ENCODE measurements at places on chromosomes 11 and 22.

GRCh38 chr11:72582206-72583176 is 91.7 kb downstream of the PDE2A start:
- no peak for DNase-seq

GRCh38 chr22:42282943-42283277 is 12.5 kb upstream of the TCF20 start:
- DNase-seq, result no peak

- DNase-seq, result no peak
These were observed 39.0 kb downstream of the SLC22A12 start for GRCh38 chr11:64629796-64630562.

DNA sequence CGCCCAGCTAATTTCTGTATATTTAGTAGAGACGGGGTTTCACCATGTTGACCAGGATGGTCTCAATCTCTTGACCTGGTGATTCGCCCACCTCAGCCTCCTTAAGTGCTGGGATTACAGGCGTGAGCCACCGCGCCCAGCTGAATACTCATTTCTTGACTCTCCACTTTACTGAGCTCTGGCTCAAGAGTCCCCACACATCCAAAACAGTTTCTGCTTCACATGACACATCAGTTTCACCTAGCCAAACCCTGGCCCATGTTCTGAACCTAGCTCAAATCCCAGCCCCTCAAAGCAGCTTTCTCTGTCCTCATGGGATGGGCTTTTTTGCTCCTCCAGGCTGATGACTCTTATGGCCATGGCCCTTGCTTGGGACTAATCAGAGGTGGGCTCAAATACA is 9.8 kb downstream of the HYOU1 start:
- DNase-seq, result no peak

DNA sequence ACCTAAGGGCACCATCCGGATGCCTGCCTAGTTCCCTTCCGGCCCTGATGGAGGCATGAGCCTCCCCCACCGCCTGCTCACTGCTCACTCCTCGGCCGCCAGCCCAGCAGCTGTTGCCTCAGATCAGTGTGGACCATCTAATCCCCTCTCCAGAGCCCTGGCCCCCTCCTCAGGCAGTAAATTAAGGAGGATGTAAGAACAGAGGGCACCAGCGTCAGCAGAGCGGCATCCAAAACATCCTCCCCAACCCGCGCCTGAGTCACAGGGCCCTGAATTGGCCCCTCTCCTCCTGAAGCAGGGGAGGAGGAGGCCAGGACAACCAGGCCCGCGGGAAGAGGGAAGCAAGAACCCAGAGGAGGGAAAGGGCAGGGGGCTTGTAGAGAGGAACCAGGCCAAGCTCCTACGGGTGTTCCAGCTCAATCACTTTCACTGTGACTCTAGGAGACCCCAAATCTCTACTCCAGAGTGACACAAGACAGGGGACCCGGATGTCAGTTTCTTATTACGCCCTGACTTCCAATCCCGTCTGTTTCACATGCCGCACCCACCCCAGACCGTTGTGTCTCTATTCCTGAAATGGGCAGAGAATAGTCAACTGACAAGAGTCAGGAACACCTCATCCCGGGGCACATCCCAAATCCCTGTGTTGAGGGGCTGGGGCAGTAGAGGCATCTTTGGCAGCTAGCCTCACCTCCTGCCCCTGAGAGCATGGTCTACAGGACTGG is 31.3 kb upstream of the MYOD1 start:
- no peak for DNase-seq

GRCh38 chr11:45097721-45098493 is 48.5 kb upstream of the PRDM11 start:
- DNase-seq, result no peak

- DNase-seq, result no peak
These were observed 364.0 kb downstream of the GRM5 start for GRCh38 chr11:88701816-88702215.

- no peak for DNase-seq
These were observed 57.0 kb downstream of the GDPD4 start for GRCh38 chr11:77244277-77245027.

DNA sequence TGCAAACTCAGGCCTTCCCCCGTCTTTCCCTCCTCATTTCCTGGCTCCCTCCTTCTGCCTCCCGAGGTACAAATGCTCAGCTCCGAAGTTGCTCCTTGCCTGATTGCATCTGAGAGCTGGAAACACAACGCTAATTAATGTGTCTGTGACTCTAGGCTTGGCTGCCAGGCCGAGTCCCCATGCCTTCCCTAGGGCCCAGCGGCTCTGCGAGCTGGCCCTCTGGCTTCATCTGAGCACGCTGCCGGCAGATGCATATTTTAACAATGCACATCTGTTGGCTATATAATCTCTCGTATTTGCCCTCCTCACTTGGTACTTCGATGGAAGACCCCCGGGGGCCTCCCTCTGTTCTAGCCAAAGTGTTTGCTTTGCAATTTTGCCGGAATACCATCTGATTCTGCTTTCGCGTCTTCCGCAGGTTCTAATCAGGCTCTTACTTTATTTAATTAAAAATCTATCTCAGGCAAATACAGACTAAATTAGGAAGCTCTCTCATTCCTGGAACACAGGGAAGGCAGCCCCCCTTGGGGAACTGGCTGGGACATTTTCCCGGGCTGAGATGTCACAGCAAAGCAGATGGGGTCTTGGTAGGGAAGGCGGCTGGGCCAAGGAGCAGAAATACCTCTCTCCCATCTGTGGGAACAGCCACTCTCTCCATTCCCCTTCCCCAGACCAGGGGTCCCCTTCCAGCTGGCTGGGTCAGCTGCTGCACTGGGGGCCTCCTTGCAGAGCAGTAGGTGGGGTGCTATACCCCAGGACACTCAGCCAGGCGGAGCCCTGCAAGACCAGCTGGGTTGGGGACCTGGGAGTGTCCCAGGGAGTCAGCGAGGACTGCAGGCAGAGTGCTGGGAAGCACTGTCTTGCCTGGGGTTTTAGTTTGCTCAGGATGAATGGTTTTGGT is 162.8 kb downstream of the ST3GAL4 start:
- DNase-seq, result no peak

DNA sequence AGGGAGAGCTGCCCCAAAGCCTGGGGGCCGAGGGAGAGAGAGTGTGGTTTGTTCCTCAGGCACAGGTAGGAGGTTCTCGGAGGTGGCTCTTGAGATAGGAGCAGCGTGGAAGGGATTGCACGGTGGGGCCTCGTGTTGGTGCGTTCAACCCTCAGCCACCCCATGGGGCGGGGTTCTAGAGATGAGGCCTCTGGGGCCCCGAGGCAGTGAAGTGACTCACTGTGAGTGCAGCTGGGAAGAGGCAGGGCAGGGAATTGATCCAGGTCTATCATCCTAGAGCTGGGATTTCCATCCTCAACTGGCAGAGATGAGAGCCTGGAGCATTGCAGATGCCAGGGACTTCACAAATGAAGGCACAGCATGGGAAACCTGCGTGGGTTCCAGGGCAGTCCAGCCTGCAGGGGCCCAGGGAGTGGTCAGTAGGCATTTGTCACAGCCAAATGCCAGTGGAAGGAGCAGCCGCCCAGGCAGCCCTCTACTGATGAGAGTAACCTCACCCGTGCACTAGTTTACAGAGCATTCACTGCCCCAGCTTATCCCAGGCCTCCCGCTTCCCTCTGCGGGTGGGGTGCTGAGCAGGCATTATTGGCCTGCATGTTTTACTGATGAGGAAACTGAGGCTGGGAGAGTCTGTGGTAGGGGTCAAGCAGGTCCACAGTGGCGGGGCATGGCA is 5.1 kb upstream of the SMARCB1 start:
- no peak for DNase-seq

Data from NCI-H774 (cell line).